Endothelial cell (in vitro differentiated cells): ENCODE measurements at places on chromosomes 11 and 22.

GRCh38 chr11:59659981-59660380 lies 8.9 kb downstream of the PATL1 start:
- H3K4me1 ChIP-seq = peaks cover 11% of the 10 kb centered on the region
- H3K4me3 ChIP-seq = no peak overlapping the region
- H3K36me3 ChIP-seq = peaks cover 43% of the 10 kb centered on the region
- DNase-seq = no peak
- peak overlapping the region; percentile 79 for H3K27ac ChIP-seq
- H3K27me3 ChIP-seq = no peaks in the 10 kb centered on the region

- H3K4me3 ChIP-seq = no peak overlapping the region
- no peak for DNase-seq
- H3K27me3 ChIP-seq = peaks cover 7% of the 10 kb centered on the region
- no peak overlapping the region for H3K27ac ChIP-seq
These were observed 126.2 kb downstream of the BCR start for GRCh38 chr22:23306438-23306921.

DNA sequence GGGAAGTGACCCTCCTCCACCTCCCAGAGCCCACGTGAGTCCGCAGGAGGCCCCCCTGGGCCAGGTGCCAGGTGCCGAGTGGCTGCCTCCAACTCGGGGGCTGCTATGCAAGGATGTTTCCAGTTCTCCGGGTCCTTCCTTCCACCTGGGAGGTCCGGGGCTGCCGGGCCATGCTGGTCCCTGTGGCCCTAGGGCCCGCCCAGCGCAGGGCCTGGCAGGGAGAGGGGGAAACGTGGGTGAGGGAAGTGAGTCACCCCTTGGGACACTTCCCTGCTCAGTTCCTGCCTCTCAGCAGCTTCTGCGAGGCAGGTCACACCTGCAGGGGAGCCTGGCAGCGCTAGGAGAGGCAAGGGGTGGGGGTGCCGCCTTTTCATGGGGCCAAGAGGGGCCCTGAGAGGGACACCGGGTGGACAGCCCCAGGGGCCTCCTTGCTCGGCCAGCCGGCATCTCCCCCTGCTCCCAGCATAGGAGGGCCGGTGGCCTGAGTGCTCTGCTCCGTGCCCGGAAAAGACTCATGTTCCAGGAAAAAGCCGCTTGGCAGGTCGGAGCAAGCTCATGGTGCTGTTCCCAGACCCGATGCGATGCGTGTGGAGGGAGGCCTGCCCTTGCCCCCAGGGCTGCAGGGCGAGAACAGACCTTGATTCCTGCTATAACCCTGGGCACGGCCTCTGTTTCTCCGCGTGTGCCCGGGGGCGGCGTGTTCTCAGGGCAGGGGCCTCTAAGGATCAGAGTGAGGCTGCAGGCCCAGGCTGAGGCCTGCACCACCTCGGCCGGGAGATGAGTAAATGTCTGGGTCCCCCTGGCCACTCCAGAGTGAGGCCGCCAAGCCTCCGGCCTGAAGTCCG lies 30.3 kb upstream of the WNT7B start:
- no peak overlapping the region for H3K27ac ChIP-seq
- peaks cover 2% of the 10 kb centered on the region for H3K27me3 ChIP-seq
- H3K4me3 ChIP-seq = no peak overlapping the region
- DNase-seq = no peak
- H3K36me3 ChIP-seq = peaks cover 3% of the 10 kb centered on the region

DNA sequence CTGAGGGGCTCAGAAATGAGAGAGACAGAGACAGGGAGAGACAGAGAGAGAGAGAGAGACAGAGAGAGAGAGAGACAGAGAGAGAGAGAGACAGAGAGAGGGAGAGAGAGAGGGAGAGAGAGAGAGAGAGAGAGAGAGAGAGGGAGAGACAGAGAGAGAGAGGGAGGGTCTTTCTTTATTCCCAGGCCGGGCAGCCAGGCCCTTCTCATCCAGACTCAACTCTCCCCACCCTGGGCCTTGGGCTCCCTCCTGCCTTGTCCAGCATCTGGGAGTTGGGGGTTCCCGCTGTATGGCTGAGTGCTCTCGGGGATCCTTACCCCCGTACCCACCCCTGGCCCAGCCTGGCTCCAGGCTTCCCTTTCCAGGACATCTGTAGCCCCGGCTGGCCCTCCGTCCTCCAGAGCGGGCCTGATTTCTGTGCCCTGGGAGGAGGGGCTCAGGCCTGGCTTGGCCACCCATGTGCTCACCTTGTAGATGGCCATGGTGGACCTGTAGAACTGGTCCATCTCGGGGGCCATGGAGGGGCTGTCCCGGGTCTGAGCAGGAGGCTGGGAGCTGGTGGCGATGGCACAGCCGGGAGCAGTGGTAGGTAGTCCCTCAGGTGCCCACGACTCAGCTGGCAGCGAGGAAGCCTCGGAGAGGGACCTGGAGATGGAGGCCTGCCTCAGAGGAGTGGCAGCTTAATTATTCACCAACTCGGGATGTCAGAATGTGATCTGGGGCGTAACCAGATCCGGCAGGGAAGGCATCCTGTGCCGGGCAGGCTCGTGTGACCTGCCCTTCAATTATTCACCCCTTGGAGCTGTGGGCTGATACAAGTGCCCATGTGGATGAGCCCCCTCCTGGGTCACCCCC lies at the start of gene BAIAP2L2:
TSS of gene BAIAP2L2 (minus strand) at position 677 of the 855 bp plus-strand sequence. CDS start at position 518, 159 bp downstream.
- H3K36me3 ChIP-seq = no peaks in the 10 kb centered on the region
- no peak for DNase-seq
- no peak within 1 kb of the TSS for H3K4me3 ChIP-seq
- no peak within 1 kb of the TSS for H3K27ac ChIP-seq
- H3K27me3 ChIP-seq = peaks cover 14% of the 10 kb centered on the region
- no peaks in the 10 kb centered on the region for H3K4me1 ChIP-seq

DNA sequence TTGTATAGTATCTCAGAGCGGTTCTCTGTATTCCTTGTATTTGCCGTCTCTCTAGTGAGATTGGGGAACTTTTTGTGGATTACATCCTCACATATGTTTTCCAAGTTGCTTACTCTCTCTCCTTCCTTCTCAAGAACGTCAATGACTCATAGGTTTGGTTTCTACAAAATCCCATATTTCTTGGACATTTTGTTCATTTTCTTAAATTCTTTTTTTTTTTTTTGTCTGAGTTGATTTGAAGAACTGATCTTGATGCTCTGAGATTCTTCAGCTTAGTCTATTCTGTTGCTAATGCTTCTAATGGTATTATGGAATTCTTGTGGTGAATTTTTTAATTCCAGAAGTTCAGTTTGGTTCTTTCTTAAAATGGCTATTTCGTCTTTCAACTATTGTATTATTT lies 28.4 kb upstream of the SLN start:
- H3K27ac ChIP-seq = no peak overlapping the region
- DNase-seq = no peak
- H3K27me3 ChIP-seq = no peaks in the 10 kb centered on the region

DNA sequence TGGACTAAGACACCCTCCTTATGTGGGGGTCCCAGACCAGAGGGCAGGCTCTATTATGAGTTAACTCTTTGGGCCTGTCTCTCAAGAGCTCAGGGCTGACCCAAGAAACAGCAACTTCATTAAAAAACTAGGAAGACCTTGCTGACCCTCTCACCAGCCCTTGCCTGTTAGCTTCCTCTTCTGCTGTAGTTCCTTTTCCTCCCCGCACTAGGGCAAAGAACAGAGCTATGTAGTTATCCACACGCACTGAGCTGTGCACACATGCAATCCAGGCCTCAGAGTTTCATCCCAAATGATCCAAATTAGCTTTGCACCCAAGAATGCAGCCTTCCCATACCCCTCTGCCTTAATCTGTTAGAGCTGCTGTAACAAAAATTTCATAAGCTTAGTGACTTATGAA lies 539.6 kb upstream of the CADM1 start:
- peaks cover 24% of the 10 kb centered on the region for H3K4me1 ChIP-seq
- H3K36me3 ChIP-seq = no peaks in the 10 kb centered on the region
- no peak overlapping the region for H3K4me3 ChIP-seq
- peak overlapping the region; percentile 52 for H3K27ac ChIP-seq
- H3K27me3 ChIP-seq = peaks cover 4% of the 10 kb centered on the region

DNA sequence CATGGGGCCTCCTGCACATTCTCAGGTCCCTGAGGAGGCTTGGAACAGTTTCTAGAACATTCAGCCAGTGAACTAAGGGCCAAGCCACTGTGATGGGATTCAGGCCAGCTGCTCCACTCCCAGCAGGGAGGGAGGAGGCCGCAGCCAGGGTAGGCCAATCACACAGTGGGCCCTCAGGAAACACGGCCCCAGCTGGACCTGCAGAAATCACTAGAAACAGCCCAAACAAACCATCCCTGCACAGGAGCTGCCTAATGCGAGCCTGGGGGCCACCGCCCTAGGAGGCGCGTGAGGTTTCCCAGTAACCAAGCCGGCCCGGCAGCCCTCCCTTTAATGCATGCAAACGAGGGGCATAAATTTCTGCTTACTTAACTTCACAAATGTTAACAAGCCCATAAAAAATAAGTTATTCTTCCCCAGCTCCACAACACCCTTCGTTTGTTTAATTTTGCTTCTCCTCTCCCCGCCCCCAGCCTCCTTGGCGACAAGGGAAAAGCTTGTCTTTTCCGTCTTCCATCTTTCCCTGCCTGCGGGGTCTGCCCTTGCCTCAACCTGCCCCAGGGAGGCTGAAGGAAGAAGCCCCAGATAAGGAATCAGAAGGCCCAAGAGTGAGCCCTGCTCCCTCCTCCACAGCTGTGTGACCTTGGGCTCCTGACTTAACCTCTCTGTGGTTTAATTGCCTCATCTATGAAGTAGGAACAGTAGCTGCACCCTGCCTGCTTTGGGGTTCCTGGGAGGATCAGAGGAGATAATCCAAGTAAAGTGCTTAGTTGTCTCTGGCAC lies 25.7 kb downstream of the ELFN2 start:
- no peaks in the 10 kb centered on the region for H3K4me1 ChIP-seq
- no peak overlapping the region for H3K4me3 ChIP-seq
- peaks cover 4% of the 10 kb centered on the region for H3K27me3 ChIP-seq
- DNase-seq = no peak

- no peak overlapping the region for H3K27ac ChIP-seq
- no peak overlapping the region for H3K4me3 ChIP-seq
- peaks cover 8% of the 10 kb centered on the region for H3K36me3 ChIP-seq
- no peaks in the 10 kb centered on the region for H3K4me1 ChIP-seq
- no peak for DNase-seq
These were observed 56.0 kb downstream of the COMMD9 start for GRCh38 chr11:36233204-36233603.

DNA sequence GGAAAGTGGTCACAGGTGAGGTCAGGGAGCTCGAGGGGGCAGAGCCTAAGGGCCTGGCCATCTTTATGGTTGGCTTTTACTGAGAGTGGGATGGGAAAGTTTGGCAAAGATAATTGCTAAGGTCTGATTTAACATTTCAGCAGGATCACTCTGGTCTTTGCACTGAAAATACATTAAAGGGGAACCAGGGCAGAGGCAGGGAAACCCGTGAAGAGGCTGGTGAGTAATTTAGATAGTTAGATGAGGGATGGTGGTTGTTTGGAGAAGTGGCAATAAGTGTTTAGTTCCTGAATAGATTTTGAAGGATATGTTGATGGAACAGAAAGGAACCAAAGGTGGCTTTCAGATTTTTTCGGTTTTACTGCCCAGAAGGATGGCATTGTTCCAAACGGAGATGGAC lies 50.8 kb downstream of the SCN3B start:
- DNase-seq = no peak
- peaks cover 13% of the 10 kb centered on the region for H3K27me3 ChIP-seq
- H3K36me3 ChIP-seq = peaks cover 60% of the 10 kb centered on the region
- H3K4me1 ChIP-seq = peaks cover 29% of the 10 kb centered on the region
- H3K4me3 ChIP-seq = peak overlapping the region; percentile 10
- H3K27ac ChIP-seq = peak overlapping the region; percentile 10

GRCh38 chr11:108135845-108136544 lies 14.6 kb downstream of the ACAT1 start:
- H3K36me3 ChIP-seq = peaks cover 5% of the 10 kb centered on the region
- peaks cover 2% of the 10 kb centered on the region for H3K27me3 ChIP-seq
- no peak overlapping the region for H3K4me3 ChIP-seq
- no peak for DNase-seq

- H3K27ac ChIP-seq = no peak overlapping the region
- H3K4me3 ChIP-seq = no peak overlapping the region
- H3K36me3 ChIP-seq = peaks cover 4% of the 10 kb centered on the region
These were observed 12.7 kb downstream of the BAIAP2L2 start for GRCh38 chr22:38097557-38098409.

DNA sequence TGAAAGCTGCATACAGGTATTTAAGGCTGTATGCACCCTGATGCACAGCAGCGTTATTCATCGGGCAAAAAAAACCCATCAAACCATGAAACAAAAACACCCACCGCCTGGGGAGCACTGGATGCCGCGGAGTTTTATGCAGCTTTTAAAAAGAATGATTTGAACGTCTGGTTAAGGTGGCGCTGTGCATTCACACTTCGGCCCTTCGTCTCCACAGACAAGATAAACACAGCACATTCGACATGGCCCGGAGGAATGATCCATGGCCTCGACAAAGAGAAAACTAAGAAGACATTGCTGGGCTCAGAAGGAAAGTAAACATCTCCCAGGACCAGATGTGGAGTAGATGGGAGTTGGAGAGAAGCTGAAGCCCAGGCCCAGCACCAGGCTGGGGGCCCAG lies 40.8 kb upstream of the GAL start:
- H3K36me3 ChIP-seq = peaks cover 12% of the 10 kb centered on the region
- no peak overlapping the region for H3K27ac ChIP-seq
- H3K27me3 ChIP-seq = peaks cover 1% of the 10 kb centered on the region
- no peak for DNase-seq
- H3K4me3 ChIP-seq = no peak overlapping the region

DNA sequence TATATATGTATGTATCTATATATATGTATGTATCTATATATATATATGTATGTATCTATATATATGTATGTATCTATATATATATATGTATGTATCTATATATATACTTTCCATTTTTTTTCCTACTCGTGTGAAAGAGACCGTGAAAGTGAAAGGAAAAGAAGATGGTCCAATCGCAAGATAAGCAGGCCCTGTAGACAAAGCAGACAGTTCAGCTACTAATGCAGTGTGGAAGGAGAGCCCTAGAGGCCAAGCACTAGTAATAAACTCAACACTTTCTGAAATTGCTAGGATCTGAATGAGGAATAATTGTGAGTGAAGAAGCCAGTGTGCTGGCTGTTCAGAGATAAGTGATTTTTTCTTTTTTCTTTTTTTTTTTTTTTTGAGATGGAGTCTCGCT lies 47.2 kb downstream of the MCHR1 start:
- H3K36me3 ChIP-seq = no peaks in the 10 kb centered on the region
- H3K4me1 ChIP-seq = peaks cover 10% of the 10 kb centered on the region
- H3K4me3 ChIP-seq = no peak overlapping the region
- no peak for DNase-seq
